ENCODE measurements at places on chromosomes 3 and 15.
A peak's percentile ranks its signal among the peaks of the same experiment; 100 is the strongest.

GRCh38 chr3:117526470-117527079 lies 817.0 kb downstream of the TUSC7 start:
- peak; percentile 40 for DNase-seq

DNA sequence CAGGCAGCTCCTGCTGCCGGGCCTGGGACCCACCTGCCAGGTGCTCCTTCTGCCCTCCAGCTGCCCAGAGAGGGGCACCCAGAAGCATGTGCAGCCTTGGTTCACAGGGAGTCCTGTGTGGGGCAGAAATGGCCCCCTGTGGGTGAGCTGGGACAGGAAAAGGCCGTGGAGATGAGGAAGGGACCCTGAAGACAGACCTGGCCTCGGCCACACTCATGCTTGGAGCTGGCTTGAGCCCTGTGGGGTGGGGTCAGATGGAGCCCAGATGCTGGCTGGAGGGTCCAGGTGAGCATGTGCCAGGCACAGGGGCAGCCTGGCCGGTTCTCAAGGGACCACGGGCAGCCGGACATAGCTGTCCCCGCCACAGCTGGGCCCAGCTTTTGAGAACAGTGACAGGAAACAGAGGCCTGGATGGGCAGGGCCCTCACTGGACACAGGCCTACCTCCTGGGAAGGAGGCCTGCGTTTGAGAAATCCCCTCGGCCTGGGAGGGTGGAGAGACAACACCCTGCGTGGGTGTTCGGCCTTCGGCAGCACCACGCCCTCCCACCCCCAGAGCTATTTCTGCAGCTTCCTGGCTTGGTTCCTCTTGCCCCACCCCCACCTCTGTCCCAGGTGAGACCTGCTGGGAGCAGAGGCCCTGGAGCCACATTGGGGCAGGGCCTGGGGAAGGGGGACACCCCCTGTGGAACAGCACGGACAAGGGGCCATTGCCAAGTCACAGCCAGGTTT lies 132.6 kb upstream of the MEF2A start:
- DNase-seq, result no peak

- peak; percentile 11 for DNase-seq
These were observed 32.5 kb upstream of the TBL1XR1 start for GRCh38 chr3:177229791-177230190.

DNA sequence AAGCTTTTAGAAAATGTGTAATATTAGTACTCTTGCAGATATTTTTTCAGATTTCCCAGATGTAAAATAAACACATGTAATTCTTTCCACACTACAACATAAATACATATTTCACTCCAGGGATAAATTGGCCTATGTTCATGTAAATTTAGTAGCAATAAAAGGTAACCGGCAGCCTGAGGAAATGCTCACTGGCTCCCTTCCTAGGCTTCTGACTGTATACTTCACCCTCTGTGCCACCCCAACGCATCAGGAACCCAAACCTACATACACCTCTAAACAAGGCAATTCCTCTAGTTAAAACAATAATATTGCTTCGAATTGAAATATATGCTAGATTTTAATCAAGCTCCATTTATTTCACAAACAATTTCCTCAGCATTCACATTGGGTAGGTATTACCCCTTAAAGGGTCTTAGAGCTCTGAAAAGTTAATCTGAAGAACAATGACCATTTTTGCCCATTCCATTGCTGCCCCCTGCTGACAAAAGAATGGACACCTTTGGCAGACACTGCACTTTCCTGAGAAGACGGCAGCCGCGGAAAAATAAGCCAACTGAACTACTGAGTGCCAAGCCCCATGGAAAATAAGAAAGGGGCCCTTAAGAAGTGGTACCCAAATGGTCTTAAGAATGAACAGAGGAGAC lies 212.5 kb downstream of the OSBPL10 start:
- peak; percentile 49 for DNase-seq

Data from mesenchymal stem cell (in vitro differentiated cells and primary cell).